ENCODE measurements at places on chromosomes 11 and 22.

GRCh38 chr11:32884770-32885384 lies 7.7 kb upstream of the QSER1 start:
- no peak for DNase-seq

DNA sequence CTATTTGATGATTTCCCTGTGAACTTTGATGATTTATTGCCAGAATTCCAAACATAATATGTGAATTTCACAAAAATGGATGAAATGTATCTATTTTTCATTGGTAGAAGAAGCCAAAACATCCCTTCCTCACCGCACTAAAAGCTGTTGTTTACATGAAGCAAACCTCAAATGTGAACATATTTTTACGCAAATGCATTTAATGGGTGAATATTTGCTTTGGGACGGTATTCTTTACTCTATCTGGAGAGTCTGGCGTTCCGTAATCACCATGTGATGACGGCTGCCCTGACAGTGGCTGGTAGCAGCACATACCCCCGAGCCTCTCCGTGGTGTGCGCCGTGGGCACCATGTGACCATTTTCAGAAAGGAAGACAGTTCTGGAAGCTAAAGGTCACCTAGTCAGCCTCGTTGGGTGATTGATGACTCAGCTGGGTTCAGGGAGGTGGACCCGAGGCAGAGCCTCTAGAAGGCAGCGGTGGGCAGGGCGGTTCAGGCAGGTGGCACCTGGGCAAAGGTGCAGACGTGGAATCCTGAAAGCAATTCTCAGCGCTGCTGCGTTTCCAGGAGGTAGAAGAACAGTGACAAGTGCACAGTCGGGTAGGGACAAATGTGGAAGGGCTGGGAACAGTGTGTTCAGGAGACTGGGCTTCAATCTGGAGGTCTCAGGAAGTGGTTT lies 45.3 kb downstream of the PPARA start:
- DNase-seq = no peak

GRCh38 chr11:112163875-112164685 lies at the start of gene IL18:
IL18 (minus strand) TSS chr11:112164094; CDS start chr11:112155053, 9,041 bp downstream.
- no peak for DNase-seq

DNA sequence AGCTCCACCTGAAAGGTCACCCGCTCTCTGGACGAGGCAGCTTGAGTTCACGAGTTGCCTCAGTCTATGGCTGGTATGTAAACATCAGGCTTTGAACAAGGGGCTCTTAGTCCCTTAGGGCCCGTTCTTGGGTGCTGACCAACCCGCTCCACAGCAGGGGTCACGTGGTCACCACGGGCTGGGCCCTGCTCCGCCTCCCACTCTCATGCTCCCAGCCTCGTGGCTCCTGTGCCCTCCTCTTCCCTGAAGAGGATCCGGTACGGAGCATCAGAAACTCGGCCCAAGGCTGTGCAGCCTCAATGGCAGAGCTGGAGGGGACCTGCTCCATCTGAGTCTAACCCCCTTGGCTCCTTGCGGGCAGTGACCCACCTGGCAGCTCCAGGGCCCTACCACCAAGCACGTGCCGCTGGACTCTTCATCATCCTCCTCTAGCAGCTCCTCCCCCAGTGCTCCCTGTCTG lies 54.2 kb upstream of the TTLL12 start:
- DNase-seq = no peak

DNA sequence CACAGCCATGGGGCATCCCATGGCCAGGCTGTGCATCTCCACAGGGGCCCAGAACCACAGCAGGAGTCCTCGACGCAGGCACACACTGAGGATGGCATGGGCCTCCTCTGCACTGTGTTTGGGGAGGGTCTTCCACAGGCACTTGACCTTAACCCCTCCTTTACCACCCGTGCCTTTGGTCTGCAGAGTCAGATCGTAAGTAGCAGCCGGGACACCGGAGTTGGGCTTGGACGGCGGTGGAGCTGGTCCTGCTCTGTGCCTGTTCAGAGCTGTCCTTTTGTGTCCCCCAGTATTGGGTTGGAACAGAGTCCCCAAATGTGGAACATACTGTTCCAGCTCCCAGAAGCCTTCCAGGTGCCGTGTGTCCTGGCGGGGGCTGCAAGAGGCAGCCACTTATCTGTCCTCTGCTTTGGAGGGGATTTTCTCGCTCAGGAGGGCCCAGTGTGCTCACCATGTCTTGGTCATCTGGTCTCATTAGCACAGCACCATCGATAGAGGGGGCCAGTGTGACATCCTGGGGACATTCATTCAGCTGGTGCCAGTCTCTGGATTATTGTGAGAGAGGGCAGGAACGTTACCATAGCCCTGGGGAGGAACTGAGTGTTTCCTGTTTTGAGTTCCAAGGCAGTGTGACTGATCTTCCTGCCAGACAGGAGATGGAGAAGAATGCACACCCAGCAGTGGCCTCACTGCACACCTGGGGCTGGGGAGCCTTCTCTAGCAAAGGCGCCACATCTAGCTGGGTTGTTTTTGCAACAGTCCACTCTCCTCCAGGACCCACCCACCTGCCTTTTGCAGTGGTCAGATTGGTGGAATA lies 12.4 kb downstream of the CRELD2 start:
- peak; percentile 71 for DNase-seq

GRCh38 chr11:2137202-2138067 lies 1.8 kb downstream of the IGF2 start:
- no peak for DNase-seq

GRCh38 chr11:10314199-10315072 lies 9.6 kb downstream of the ADM start:
- DNase-seq = peak; percentile 55

- no peak for DNase-seq
Observed at GRCh38 chr11:35517481-35517880, 7.9 kb downstream of the PAMR1 start.

DNA sequence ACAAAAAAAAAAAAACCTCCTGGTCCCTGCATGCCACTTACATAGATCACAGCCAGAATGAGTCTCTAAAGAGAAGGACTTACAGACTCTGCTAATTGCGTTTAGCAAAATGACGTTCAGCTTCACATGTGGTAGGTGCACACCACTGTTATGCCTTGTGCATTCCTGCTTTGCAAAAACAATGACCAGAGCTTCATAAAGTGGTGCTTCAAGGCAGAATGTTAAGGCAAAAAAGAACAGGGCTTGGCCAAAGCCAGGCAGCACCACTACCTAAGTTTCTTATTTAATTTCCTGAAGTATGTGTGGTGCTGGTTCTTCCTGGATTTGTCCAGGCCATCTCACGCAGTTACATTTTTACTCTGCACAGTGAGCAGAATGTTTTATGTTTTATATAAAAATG lies 85.2 kb downstream of the GALNT18 start:
- DNase-seq = no peak

DNA sequence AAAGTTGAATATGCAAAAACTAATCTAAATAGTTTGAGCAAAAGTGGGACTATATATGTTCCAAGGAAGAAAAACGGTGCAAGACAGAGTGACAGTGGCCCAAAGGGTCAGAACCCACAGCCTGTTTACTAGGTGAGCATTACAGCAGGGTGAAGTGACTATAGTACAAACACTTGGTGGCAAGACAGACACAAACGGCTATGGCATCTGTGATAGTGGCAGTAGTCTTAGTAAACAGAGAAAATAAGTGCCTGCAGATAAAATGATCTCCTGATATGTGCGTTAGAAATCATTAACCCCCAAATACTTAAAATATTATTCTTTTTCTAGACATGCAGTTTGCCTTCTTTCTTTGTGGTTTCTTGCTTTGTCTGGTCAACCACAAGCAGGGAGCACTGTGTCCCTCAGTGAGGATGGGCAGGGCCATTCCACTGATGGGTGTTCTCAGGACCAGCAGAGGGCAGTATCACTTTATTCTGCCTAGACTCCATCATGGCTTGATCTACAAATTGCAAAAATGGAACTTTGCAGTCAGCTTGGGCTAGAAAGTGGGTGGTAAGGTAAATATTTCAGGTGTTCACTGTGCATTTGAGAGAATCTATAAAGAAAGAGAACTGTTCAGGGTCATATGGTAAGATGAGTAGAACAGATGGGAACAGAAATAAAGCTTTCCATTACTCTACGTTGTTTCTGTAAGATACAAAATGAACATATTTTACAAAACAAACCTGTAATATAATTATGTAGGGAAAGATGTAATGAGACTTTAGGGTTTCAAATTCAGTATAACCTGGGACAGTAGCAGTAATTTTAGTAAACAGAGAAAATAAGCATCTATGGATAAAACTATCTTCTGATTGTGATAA lies 198.2 kb downstream of the SWAP70 start:
- DNase-seq = peak; percentile 54

- no peak for DNase-seq
Observed at GRCh38 chr22:37001826-37002225, 17.4 kb downstream of the TST start.

DNA sequence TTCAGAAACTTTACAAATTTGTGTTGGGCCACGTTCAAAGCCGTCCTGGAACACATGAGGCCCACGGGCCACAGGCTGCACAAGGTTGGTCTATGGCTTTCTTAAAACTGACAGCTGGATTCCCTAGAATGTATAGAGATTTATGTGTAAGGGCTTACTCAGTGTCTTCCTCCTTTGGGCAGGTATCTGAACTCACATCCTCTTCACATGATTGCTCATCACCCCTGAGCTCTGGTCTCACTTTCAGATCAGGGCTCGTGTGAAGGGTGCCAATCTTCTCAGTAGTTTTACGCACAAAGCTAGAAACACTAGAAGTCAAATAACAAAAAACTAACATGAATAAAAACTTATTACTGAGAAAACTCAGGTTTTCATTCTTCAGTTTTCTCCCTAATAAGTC lies 27.1 kb downstream of the HPS5 start:
- no peak for DNase-seq

DNA sequence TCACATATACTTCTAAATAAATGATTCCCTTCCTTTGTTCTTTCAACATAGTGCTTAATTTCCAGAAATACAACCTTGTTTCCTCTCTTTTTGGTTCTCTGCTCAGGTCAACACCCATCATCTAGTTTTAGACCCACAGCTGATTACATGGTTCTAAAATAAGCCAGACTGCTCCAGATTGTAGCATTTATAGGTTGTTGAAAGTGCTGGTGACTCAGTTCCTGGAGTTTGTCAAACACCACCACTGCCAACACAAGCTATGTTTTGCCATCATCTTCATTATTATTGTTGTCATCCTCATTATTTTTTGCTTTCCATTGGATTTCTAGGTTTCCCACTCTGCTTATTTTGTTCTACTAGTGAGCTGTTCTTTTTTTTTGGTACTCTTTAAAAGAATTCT lies 22.3 kb upstream of the MMP20 start:
- no peak for DNase-seq

DNA sequence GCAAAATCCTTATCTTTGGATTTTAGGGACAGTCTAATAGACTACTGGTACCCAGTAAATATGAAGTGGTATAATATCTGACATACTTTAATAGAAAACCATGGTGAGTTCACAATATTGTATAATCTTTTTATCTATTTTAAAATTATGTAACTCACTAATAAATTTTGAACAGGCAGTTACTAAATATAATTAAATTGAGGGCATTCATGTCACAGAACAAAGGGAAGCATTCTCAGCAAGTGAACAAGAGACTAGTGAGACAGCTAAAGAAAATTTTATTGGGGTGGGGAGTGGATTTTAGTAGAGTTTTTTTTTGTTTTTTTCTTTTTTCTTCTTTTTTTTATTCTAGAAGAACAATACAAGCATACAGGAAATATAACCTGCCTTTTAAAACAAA lies 55.0 kb downstream of the DNAJC24 start:
- DNase-seq = no peak

DNA sequence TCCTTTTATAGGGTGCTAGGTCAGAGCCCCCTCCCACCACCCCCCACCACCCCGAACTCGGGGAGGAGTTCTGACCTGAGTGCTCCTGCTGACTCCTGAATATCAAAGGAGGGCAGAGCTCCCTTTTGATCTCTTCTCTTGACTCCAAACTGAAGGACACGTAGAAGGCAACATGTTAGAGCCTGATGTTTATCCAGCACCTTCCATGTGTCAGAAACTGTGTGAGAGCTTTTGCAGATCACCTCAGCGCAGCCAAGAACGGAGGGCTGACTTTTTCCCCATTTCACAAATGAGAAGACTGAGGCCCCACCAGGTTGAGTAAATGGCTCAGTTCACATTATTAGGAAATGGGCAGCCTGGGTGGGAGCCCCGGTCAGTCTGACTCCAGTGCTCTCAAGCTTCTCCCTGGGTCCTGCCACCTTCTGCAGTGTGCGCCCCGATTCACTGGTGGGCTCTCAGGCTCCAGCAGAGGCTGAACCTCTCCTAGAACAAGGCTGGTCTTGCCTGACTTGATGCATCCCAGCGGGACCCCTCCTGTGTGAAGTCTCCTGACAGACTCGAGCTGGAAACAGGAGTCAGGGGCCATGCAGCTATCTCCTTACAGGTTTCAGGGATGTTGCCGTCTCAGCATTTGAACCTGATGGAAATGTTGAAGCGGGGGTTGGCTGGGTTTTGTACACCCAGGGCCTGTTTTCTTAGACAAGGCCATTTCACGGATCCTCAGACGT lies 98.5 kb downstream of the TSPAN18 start:
- DNase-seq = no peak

DNA sequence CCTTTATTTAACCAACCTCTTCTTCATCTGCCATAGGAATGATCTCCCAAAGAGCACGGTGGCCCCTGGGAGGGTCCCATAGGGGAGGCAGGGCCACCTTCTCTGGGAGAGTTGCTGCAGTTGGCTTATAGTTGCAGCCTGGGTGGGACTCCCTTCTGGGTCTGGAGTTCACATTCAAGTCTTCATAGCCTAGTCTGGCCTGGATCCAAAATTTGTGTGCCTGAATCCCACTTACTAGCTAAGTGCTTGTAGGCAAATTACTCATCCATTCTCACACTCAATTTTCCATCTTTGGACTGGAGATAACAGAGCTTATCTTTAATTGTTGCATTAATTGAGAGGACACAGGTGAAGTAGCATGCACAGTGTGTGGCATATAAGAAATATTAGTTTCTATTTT lies 163.6 kb downstream of the GRIK4 start:
- DNase-seq = no peak

- DNase-seq = no peak
Observed at GRCh38 chr11:87306262-87306851, 268.6 kb downstream of the TMEM135 start.

DNA sequence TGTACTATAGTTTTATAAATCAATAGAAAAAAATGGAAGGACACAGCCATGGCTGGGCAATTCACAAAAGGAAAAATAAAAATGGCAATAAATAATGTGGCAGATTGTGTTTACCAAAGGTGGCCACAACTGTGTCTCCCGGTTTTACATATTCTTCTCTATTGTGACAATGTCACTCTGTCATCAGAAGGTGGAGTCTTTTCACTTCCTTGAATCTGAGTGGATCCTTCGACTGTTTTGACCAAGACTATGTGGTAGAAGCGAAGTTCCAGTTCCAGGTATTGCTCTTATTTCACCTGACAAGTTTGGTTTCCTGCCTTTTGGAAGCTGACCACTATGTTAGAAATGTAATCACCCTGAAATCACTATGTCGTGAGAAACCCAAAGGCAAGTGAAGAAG lies 31.0 kb upstream of the HSD17B12 start:
- DNase-seq = no peak
